Renal cortical epithelial cell (primary cell): ENCODE measurements at places on chromosomes 3 and 15. TPM values are rescaled to one million over a fixed set of nuclear protein-coding genes. Genes with fewer than 3 reads are reported as not detected.

GRCh38 chr3:3707858-3708768, 91.1 kb upstream of the LRRN1 start:
- DNase-seq: no peak

GRCh38 chr3:79369306-79369705, 398.5 kb downstream of the ROBO1 start:
- no peak for DNase-seq

DNA sequence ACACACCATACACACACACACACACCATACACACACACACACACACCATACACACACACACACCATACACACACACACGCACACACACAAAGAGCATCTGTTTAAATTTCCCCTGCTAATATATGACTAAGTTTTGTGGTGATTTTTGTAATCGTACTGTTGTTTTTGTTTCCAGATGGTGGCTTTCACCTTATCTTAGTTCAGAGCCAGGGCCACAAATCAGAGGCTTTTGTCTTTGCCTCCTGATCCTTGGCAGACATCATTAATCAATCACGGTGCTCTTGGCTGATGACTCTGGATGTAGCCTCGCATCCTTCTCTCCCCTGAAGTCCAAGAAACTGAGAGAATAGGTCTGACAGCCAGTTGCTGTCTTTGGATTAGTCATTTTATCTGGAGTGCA, 52.1 kb downstream of the EDEM1 start:
- peak; percentile 92 for DNase-seq

- no peak for DNase-seq
Measured at GRCh38 chr15:100686725-100687473, 84.5 kb downstream of the ASB7 start.

- peak; percentile 53 for DNase-seq
Measured at GRCh38 chr3:107710851-107711250, 188.1 kb downstream of the BBX start.

DNA sequence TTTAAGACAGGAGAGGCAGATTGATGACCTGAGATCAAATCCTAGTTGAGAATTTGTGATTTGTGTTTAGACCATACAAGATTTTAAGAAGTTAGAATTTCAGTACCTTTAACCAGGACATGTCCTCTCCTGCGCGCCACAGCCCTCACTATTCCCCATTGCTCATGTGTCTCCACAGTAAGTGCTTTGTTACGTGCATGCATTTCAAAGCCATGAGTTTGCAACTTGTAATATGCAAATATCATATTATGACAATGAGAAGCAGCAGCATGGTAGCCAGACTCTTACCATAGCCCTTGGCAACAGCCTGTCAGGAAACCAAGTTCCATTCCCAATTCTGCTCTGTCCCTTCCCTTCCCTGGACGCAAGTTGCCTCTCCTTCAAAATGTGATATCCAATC, 73.3 kb upstream of the ATP13A5 start:
- no peak for DNase-seq

DNA sequence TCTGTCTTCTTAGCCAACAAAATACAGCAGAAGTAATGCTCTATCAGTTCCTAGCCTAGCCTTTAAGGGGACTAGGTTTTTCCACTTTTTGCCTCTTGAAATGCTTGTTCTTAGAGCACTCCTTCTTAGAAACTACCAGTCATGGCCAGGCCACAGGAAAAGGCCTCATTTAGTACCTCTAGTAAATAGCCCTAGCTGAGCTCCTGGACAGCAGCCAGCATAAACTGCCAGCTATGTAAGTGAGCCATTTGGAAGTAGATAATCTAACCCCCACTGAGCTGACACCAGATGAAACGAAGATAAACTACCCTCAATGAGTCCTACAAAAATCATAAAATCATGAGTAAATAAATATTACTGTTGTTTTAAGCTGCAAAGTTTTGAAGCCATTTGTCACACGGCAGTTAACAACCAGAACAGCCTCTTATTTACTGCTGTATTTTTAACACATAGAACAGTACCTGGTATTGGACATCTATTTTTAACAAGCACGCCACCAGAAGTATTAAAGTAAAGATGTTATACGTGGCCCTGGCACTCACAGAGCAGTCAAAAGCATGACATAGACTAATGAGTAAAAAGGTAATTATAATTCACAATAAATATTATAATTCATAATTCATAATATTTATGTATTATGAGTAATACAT, 12.0 kb downstream of the TBC1D5 start:
- DNase-seq: peak; percentile 57

DNA sequence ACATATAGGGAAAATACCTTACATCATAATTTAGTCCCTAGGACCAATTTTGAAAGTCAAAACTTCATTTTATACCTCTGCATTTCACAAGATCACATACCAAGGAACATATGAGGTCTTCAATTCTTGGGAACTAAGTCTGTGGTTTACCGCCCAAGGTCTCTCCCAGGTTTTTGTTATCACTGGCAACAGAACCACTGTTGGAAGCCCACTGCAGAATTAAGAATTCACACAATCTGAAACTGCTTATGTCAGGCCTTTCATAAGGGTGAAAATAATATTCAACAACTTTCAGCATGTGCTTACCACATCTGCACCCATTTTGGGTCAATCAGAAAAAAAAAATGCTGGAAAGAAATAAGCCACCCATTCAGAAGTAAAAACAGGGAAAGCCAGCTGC, 107.2 kb upstream of the MME start:
- DNase-seq: peak; percentile 51

DNA sequence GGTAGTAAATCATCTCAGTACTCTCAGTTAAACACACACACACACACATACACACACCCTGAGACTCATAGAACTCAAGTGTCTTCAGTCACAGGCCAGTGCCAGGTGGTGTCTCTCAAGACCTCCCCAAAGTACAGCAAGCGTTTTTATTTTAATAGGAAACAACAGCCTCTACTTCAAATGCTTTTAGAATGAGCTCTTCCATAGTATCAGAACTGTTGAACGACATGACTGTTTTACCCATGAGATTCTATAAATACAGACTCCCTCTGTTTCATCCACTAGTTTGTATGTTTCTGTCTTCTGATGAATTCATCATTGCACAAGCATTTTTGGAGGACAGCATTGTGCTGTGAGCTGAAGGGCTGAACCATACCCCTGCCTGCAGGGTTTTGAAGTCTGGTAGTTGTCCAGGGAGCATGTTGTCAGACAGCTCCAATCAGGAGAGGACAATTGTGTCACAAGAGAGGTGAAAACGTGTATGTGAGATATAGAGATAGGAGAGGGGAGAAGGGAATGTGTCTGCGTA, 201.0 kb upstream of the BCL6 start:
- DNase-seq: no peak

ELL3 gene
- 5.9 and 11.6 TPM in 2 replicates for total RNA-seq

RAB6B gene
- total RNA-seq: 4.3 and 5.2 TPM in 2 replicates
